ENCODE measurements at places on chromosomes 16 and 17.

DNA sequence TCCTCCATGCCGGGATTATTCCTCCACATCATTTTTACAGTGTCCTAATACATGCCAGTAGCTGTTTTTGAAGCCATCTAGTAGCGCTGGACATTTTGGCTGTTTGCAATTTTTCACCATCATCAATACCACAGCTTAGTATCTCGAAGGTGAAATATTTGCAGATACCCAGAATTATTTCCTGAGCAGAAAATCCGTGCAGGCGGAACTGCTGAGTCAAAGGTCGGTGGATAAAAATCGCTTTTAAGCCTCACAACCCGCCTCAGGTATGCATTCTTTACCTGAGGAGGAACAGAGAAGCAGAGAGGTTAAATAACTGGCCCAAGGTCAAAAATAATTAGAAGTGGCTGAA, 584 bp upstream of the TNRC6A start:
- DNase-seq = no peak

GRCh38 chr17:11241611-11242226, 706 bp downstream of the SHISA6 start:
- no peak for DNase-seq

- no peak for DNase-seq
These were observed 42.0 kb downstream of the ADCY7 start for GRCh38 chr16:50308237-50308965.

GRCh38 chr17:49920030-49920769, 48.8 kb upstream of the DLX4 start:
- DNase-seq = no peak

DNA sequence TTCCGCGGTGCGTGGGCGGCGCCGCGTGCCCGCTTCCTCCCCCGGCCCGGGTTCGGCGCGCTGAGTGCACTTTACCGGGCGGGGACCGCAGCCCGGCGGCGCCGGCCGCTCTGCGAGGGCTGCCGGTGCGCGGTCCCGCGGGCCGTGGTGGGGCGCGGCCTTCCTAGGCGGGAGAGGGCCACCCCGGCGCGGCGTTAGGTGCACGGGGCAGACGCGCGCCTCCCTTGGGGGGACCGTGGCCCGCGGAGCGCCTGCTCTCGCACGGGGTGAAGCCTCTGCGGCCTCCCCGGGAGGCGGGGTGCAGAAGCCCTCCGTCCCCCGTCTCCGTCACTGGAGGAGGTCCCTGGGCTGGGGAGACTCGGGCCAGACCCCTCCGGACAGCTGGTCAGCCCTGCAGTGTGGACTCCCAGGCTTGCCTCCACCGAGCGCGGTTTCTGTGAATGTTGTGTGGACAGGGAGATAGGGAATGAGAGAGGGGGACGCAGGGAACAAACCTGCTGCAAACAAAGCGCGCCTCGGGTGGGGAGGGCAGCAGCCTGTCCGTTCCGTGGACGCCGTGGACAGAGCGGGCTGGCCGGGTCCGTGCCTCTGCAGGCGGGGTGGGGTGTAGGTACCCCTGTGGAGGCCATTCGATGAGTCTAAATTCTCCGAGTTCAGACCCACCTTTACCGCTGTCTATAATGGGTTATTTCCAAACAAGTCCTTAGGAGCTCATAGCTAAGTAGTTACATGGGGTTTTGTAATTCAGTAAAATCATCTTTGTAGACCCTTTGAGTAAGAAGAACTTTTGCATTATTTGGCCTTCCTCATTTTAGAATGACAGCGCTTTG, 721 bp downstream of the TBCD start:
- DNase-seq = no peak

DNA sequence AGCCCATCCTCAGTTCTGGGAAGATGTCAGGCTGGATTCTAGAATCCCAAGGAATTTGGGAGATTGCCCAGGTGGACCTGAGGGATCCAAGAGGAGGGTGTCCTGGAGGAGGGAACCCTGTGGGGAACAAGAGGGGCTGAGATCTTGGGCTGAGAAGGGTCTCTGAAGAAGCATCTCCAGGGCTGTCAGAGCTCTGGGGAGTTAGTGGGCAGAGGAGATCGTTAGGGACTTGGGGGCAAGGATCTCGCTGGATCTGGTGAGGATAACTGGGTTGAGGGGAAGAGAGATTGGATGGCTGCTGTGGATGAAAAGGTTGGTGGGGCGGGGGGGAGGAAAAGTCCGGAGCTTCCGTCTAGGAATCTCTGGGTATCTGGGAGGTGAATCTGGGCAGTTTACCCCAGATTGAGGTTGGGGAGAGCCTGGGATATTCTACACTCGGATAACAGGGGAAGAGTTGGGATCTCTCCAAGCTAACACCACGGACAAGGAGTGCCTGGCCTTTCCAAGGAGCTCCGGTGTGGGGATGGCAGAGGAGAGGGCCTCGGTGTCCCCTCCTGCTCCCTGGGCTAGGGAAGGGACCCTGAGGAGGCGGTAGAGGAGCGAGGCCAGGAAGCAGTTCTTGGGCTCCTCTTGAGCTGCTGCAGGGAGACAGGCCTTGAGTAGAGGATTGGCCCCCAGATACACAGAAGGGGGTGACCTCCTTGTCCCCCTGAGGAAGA, 1.7 kb downstream of the FBXL19 start:
- no peak for DNase-seq

- DNase-seq = no peak
These were observed 21.9 kb downstream of the SGSH start for GRCh38 chr17:80198144-80198661.

DNA sequence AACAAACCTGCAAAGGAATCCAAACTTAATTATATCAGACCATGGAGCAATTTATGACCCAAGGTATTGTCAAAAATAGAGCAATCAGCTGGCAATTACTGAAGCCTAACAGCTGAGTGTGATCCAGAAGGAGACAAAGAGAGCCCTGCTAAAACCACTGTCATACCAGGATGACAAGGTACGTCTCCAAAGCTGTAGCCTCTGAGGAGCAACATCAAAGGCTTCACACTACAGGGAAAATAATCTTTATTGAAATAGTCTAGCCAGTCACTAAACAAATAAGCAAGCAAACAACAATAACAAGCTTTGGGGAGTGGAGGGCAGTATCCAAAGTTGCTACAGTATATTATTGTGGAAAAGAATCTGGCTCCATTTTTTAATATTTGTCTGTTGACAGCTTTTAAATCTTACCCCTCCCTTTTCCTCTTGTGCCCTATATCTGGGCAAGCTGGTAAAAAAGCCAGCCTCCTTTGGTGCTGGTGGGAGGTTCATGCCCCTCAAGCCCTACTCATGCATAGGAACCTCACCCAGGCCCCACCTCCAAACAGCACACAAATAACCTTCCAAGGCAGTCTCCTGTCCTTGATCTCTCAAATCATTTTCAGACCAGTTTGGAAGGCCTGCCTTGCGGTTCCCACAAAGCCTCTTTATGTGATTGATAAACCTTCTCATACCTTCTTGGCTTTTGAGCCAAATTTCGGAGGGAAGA, 73.7 kb downstream of the ITFG1 start:
- DNase-seq = no peak

All from bone marrow (tissue), 2 donors.